ENCODE measurements at places on chromosomes 11 and 22.

GRCh38 chr11:115170133-115170815 is 333.9 kb downstream of the CADM1 start:
- no peak for DNase-seq

- no peak for DNase-seq
Measured at GRCh38 chr11:132114185-132114584, 743.8 kb downstream of the NTM start.

DNA sequence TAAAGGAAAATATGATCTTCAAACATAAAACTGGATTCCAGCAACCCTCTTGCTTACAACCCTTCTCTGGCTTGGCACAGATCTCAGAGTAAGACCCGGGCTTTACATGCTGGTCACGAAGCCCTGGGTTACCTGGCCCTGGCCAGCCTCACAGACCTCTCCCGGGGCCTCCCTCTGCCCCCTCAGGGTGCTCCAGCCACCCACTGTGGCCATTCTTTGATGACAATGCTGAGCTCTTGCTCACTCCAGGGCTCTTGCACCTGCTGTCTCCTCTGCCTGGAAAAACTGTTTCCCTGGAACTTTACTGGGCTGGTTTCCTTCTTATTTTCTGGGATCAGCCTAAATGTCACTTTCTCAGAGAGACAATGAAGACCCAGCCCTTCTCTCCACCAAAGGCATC is 43.9 kb downstream of the C11orf96 start:
- no peak for DNase-seq

- DNase-seq = no peak
Measured at GRCh38 chr11:20474176-20474881, 86.8 kb downstream of the PRMT3 start.

GRCh38 chr11:110298301-110298765 is 1.9 kb upstream of the RDX start:
- DNase-seq = no peak

DNA sequence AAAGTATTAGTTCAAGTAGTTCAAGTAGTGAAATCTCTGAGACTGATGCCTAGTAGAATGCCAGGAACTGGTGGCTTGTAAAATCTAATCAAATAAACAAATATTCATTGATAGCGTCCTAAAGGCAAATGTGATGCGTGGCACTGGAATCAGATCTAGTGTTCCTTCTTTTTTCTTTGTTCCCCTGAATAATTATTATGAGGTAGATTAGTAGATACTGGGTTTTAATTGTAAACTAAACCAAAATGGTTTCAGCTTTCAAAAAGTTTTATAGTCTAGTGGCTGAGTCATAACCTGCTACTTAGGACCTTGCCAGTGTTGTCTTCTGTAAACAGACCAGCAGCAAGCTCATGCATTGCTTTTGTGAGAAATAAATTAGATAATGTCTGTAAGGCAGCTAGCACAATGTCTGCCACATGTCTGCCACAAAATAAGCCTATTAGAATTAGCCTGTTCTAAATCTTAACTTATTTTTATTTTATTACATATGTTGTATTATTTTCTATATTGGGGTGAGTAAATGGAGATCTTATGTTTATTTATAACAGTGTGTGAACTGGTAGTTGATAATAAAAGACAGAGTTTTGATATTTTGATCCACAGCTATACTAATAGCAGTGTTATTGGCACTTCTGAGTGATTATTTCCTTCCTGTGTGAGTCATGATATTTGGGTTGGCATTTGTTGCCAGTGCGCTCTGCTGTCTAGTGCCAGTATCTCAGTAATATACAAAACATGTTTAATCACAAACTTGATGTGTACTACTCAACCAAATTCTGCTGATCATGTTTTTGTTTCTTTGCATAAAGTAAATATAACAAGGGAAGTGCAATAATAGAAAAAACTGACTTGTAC is 135.7 kb downstream of the TMEM135 start:
- DNase-seq = peak; percentile 73

DNA sequence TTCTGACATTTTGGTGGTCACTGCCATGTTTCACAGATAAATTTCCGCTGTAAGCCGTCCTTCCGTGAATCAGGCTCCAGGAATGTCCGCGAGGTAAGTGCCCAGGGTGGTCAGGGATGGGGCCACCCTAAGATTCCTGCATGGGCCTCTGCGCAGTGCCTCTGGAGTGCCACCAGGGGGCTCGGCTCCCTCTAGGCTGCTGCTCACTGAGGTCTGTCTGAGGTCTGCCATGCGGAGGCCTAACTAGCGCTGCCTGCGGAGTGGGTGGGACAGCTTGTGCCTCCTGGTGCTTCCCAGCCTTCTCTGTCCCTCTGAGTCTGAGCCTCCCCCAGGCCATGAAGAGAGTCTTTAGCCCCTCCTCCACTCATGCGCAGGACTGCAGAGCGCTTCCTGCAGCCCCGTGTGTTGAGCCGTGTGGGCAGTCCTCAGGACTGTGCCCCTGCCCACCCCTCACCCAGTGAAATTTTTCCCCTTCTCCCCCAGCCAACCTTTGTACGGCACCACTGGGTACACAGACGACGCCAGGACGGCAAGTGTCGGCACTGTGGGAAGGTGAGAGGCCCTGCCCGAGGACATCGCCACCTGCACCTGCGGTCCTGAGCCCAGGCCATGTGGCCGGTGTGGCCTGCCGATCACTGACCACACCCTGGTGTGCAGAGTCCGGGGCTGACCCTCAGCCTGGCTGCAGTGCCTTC is 11.9 kb upstream of the MDK start:
- peak; percentile 76 for DNase-seq

DNA sequence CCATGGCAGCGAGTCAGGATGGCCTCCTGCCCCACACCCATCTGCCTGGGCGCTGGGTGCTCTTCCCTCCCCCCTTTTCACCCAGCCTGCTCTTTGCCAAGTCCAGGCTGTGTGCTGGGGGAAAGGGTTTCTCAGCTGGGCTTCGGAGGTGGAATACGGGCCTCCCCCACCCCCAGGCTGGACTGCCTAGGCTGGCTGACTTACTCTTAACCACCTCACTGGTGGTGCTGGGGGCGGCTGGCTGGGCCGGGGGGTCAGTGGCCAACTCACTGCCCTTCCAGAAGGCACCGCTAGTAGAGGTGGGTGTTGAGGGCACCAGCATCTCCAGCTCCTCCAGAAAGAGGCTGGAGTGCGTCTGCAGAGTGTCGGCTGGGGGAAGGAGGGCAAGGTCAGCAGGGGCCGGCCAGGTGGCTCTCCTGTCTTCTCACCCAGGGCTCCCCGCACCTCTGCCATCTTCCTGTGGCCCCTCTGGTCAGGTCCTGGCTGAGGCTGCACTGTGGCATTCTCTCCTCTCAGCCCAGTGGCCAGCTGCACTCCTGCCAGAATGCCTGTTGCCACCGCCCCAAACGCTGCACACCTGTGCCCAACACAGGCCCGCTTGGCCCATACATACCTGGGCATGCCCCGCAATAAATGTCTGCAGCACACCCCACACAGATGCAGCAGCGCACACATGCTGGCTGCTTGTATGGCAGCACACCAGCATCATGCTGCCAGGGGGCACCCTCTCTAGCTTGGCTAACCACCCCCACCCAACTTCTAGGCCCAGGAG is 9.7 kb downstream of the PITPNM1 start:
- no peak for DNase-seq

All from HCEC 1CT (cell line).